ENCODE measurements at places on chromosomes 5 and 9.

- no peak overlapping the region for H3K4me3 ChIP-seq
- H3K27ac ChIP-seq, result no peak overlapping the region
- H3K27me3 ChIP-seq, result no peaks in the 10 kb centered on the region
Observed at GRCh38 chr5:16152601-16153568, 26.7 kb downstream of the MARCHF11 start.

DNA sequence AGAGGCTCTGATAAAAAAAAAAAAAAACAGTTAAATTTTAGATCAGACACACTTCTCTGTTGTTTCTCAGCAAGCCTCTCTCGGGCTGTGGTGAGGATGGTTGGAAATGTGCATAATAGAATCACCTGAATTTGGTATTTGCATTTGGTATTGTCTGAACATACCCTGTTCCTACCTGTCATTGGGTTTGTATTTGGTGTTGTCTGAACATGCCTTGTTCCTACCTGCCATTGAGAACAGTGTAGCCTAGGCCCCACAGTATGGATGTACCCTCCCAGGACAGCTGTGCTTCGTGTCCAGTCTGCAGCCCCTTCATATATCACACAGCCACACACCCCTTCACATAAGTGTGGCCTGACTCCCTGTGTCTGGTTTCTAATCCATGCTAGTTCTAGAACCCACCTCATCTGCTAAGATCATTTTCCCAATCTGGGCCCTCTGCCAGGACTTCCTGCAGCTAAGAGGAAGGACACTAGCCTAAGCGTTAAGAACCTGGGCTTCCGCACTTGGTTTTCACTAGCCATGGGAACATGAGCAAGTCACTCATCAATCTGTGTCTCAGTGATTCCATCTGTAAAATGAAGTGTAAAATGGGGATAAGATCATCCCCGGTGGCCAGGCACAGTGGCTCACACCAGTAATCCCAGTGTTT, 49.2 kb downstream of the ITGA2 start:
- H3K27me3 ChIP-seq, result no peaks in the 10 kb centered on the region
- no peak overlapping the region for H3K27ac ChIP-seq
- no peak for DNase-seq
- no peaks in the 10 kb centered on the region for H3K36me3 ChIP-seq
- no peak overlapping the region for H3K4me3 ChIP-seq

- H3K4me1 ChIP-seq, result no peaks in the 10 kb centered on the region
- H3K27me3 ChIP-seq, result peaks cover 4% of the 10 kb centered on the region
- H3K27ac ChIP-seq, result no peak overlapping the region
- H3K36me3 ChIP-seq, result peaks cover 7% of the 10 kb centered on the region
Observed at GRCh38 chr9:83441390-83441789, 96.8 kb downstream of the FRMD3 start.

- no peak overlapping the region for H3K27ac ChIP-seq
- no peaks in the 10 kb centered on the region for H3K27me3 ChIP-seq
- DNase-seq, result no peak
- no peak overlapping the region for H3K4me3 ChIP-seq
- H3K4me1 ChIP-seq, result peaks cover 8% of the 10 kb centered on the region
- no peaks in the 10 kb centered on the region for H3K36me3 ChIP-seq
Observed at GRCh38 chr5:167312225-167312624, 979.2 kb upstream of the WWC1 start.

DNA sequence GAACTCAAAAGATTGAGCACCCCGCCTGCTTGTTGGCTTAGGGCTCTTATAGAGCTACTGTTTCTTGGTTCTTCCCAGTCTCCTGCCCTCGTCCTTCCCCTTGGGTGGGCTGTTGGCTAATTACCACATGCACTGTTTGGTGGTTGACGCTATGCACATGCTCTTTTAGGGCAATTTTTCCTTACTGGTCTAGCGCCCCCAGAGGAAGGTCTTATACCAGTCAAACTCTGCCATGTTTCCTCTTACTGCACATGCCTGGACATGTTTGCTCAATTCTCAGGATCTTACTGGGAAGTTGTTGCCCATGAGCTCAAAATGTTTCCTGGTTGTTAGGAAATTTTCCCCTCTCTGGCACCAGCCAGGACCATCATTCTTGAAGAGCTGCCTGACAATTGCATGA, 101.9 kb downstream of the SLC28A3 start:
- DNase-seq, result no peak
- peaks cover 22% of the 10 kb centered on the region for H3K36me3 ChIP-seq
- no peak overlapping the region for H3K4me3 ChIP-seq
- peaks cover 6% of the 10 kb centered on the region for H3K27me3 ChIP-seq
- H3K27ac ChIP-seq, result no peak overlapping the region

- no peak for DNase-seq
- no peaks in the 10 kb centered on the region for H3K36me3 ChIP-seq
- no peak overlapping the region for H3K27ac ChIP-seq
- H3K4me3 ChIP-seq, result no peak overlapping the region
Observed at GRCh38 chr5:152601806-152602732, 197.0 kb upstream of the NMUR2 start.

DNA sequence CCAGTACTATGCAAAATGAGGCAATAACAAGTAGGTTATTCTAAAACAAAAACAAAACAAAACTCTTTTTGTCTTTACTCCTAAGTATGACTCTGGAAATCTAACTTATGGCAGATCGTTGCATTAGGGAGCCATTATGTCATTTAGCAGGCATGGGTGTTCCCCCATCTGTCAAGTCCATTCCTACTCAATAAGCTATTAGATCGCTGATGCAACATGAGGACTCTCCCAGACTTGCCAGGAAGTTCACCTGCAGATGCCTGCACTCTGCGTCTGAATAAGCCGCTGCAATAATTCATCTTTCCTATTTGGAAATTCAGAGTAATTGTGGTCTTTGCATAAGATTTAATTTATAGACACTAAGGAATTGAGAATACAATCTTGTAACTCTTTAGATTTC, 585.0 kb downstream of the KIF4B start:
- H3K36me3 ChIP-seq, result no peaks in the 10 kb centered on the region
- H3K27ac ChIP-seq, result peak overlapping the region; percentile 54
- no peak overlapping the region for H3K4me3 ChIP-seq
- no peak for DNase-seq

DNA sequence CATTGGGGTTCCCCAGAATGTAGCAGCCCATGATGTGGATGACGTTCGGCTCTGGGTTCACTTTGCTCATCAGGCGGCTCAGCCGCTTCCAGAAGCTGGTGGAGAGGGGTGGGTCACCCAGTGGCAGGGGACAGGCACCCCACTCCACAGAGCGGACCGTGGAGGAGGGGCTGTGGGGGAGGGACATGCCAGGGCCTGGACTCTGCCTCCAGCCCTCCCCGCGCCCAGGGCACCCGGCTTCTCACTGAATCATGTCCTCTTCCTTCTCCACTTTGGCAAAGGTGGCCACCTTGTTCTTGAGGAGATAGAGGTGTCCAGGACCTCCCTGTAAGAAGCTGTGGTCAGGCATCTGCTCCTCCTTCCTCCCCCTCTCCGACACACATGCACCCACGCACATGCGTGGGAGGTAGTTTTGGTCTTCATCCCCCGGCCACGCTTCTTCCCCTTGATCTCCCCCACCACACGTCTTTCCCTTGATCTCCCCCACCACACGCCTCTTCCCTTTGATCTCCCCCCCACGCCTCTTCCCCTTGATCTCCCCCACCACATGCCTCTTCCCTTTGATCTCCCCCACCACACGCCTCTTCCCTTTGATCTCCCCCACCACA, 8.9 kb upstream of the ENTPD8 start:
- no peak overlapping the region for H3K27ac ChIP-seq
- DNase-seq, result peak; percentile 14
- peaks cover 4% of the 10 kb centered on the region for H3K27me3 ChIP-seq
- no peak overlapping the region for H3K4me3 ChIP-seq
- peaks cover 4% of the 10 kb centered on the region for H3K4me1 ChIP-seq
- no peaks in the 10 kb centered on the region for H3K36me3 ChIP-seq

DNA sequence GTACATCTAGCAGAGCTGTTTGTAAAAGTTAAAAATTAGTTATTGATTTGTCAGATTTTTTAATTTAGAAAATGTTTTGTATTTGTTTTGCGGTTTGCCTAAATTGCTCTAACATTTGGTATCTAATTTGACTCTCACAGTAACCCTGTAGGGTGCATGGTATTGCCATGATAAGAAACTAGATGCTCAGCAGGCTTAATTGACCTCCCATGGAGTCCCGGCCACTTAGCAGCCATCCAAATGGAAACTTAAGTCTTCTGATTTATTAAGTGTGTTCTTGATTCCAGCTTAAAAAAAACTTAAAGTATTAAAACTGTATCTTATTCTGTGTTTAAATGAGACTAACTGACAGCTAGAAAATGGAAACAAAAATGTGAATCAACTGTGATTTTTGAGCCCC, 54.5 kb downstream of the CAST start:
- H3K27me3 ChIP-seq, result peaks cover 3% of the 10 kb centered on the region
- no peak overlapping the region for H3K4me3 ChIP-seq
- DNase-seq, result no peak
- no peak overlapping the region for H3K27ac ChIP-seq
- H3K36me3 ChIP-seq, result no peaks in the 10 kb centered on the region

GRCh38 chr9:109311286-109311685, 9.6 kb downstream of the EPB41L4B start:
- DNase-seq, result no peak
- H3K4me1 ChIP-seq, result peaks cover 57% of the 10 kb centered on the region

DNA sequence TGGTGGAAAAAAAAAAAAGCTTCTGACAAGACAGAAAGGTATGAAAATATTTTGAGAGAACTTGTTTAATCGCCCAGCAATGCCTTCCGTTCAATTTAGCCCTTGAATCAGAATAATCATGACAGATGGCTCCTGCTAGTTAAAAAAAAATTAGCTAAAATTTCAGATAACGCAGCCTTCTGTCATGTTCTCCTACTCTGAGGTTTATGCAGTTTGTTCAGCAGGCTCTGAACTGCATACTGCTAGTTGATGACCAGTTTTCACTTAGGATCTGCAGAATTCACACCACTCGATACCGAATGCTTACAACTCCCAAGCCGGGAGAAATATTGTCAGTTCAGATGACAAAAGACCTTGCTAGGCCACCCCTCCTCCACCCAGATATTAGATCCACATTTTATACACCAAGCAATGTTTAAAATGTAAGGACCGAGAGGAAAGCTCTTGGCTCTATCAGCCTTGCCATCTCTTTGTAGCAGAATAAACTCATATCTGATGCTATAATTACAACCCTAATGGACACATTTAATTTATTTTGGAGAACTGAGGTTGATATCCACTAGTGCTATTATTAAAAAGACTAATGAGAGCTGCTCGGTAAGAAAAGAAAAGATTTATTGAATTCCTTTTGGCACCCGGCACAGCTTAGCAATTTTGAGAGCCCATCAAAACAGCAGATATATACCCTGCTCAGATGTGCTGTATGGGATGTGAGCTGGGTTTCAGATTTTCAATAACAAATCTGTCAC, 322.8 kb downstream of the GLIS3 start:
- H3K4me3 ChIP-seq, result no peak overlapping the region
- no peaks in the 10 kb centered on the region for H3K27me3 ChIP-seq
- no peak overlapping the region for H3K27ac ChIP-seq

DNA sequence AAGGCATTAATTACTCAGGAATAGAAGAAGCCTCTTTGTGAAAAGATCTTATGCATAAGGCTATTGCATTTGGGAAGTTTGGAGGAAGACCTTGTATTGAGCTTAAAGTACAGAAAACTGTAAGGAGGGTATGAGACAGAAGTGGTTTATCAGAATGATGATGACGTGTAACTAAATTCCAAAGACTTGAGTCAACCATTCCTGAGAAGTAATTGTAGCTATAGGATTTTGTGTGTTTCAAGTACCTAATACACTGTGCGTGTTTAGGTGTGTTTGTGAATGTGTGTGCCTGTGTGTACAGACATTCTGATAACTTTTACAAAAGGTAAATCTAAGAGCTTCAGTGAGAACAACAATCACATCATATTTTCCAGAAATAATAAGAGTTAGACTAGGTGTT, 46.5 kb upstream of the IRX2 start:
- H3K27ac ChIP-seq, result no peak overlapping the region
- H3K36me3 ChIP-seq, result no peaks in the 10 kb centered on the region
- DNase-seq, result no peak
- peaks cover 13% of the 10 kb centered on the region for H3K4me1 ChIP-seq

DNA sequence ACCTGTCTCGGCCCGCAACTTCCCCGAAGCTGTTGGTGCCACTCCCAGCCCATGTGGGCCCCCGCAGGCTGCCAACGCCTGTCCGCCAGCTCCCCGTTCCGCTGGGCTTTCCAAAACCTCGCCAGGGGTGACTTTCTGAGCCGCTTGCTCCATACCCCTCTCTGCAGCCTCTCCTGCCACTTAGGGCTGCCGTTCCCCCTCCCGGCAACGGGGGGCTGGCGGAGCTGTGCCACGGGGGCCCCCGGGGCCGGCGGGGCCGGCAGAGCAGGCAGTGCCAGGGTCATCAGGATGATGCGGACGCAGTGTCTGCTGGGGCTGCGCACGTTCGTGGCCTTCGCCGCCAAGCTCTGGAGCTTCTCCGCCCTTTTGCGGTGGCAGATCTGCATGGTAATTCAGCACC, 40.8 kb downstream of the FCHO2 start:
- no peak for DNase-seq
- no peak overlapping the region for H3K4me3 ChIP-seq
- no peak overlapping the region for H3K27ac ChIP-seq
- H3K36me3 ChIP-seq, result peaks cover 11% of the 10 kb centered on the region
- H3K4me1 ChIP-seq, result no peaks in the 10 kb centered on the region
- H3K27me3 ChIP-seq, result no peaks in the 10 kb centered on the region

GRCh38 chr5:79687889-79688288, 1.7 kb upstream of the CMYA5 start:
- H3K27ac ChIP-seq, result no peak overlapping the region
- DNase-seq, result no peak
- H3K36me3 ChIP-seq, result peaks cover 9% of the 10 kb centered on the region
- peaks cover 7% of the 10 kb centered on the region for H3K4me1 ChIP-seq
- peaks cover 4% of the 10 kb centered on the region for H3K27me3 ChIP-seq

GRCh38 chr5:128409166-128409800, 128.8 kb downstream of the FBN2 start:
- no peaks in the 10 kb centered on the region for H3K27me3 ChIP-seq
- no peak overlapping the region for H3K27ac ChIP-seq
- H3K4me3 ChIP-seq, result no peak overlapping the region
- peaks cover 7% of the 10 kb centered on the region for H3K4me1 ChIP-seq
- H3K36me3 ChIP-seq, result no peaks in the 10 kb centered on the region
- no peak for DNase-seq

- H3K27ac ChIP-seq, result no peak overlapping the region
- no peaks in the 10 kb centered on the region for H3K36me3 ChIP-seq
- no peak overlapping the region for H3K4me3 ChIP-seq
- H3K4me1 ChIP-seq, result no peaks in the 10 kb centered on the region
- no peaks in the 10 kb centered on the region for H3K27me3 ChIP-seq
Observed at GRCh38 chr5:110354311-110354710, 372.2 kb downstream of the TMEM232 start.

- H3K4me1 ChIP-seq, result peaks cover 8% of the 10 kb centered on the region
- H3K27ac ChIP-seq, result peak overlapping the region; percentile 79
- peaks cover 4% of the 10 kb centered on the region for H3K36me3 ChIP-seq
- no peak overlapping the region for H3K4me3 ChIP-seq
- peaks cover 7% of the 10 kb centered on the region for H3K27me3 ChIP-seq
- DNase-seq, result no peak
Observed at GRCh38 chr9:92611621-92612285, 58.2 kb downstream of the IPPK start.

DNA sequence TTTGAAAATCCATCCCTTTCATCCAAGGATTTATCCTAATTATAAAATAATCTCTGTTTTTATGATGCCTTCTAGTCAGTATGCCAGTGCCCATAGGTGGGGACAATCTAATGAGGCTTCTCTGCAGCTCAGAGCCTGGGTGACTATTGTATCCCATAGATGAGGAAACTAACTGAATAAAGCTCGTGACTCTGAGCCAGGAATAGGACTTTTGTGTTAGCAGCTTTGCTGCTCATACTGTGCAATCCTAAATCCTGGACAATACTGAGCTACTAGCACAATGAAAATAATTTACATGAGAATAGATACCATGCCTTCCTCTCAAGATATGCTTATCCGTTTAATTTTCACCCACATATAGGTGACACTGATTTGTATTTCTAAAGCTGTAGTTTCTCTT, 443.0 kb downstream of the PLK2 start:
- no peak overlapping the region for H3K4me3 ChIP-seq
- no peaks in the 10 kb centered on the region for H3K27me3 ChIP-seq

Measured in glutamatergic neuron (in vitro differentiated cells).